ENCODE measurements at places on chromosomes 7 and 10.

DNA sequence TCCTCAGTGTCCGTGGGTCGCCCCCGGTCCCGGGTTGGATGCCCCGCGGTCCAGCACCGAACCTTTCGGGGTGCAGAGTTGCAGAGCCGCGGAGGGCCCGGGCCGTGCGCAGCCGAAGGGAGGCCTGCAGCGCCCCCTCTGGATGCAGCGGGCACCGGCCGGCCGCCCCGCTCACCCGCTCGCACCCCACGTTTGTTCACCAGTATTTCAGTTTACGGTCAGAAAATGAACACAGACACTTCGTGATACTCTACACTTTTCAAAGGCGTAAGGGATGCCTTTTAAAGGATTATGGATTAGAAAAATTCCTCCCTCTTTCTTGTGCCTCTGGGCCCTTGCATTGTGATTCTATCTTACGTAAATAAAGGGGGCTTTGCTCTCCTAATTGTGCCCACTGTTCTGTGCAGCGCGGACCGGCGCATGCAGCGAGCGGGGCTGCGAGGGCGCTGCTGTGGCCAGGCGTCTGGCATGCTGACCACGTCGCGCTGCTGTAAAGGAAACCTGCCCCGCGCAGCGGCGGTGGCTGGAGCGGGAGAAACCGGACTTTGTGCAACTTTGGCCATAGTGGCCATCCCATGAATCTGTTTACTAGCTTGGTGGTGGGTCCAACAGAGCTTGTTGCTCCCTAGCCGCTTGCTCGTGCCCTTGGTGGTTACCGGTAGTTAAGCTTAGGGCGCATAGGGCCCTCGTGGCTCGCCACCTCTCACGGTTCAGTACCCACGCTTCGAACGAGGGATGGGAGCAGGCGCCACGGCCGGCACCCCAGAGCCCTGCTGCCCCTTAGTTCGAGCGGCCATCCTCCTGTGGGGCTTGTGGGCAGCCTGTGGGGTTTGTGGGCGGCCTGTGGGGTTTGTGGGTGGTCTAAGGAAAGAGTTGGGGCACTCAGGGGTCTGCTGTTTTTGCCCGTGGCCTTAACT lies 739 bp upstream of the MEST start:
- DNase-seq: peak; percentile 8

DNA sequence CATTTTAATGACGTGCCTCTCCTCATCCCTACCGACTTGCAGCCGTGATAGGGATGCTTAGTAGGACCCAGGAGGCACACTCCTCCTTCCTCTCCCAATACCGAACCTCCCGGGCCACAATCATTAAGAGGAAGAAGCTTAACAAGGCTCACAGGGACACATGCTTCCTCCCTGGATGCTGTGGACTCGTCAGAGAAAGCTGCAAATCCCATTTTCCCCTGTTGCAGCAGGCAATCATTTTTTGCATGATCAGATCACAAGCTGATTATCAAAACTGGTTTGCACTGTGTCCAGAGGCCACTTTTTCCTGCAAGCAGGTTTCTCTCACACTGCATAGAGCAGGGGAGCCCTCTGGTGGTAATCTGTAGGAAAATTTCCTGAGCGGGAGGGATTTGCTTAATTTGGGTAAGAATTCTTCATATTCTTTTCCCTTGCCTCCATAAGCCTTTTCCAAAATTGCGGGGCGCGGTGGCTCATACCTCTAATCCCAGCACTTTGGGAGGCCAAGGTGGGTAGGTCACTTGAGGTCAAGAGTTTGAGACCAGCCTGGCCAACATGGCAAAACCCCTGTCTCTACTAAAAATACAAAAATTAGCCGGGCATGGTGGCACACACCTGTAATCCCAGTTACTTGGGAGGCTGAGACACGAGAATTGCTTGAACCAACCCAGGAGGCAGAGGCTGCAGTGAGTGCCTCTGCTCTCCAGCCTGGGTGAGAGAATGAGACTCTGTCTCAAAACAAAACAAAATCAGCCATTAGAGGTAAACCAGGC lies 16.1 kb upstream of the LAMB4 start:
- peak; percentile 51 for DNase-seq

DNA sequence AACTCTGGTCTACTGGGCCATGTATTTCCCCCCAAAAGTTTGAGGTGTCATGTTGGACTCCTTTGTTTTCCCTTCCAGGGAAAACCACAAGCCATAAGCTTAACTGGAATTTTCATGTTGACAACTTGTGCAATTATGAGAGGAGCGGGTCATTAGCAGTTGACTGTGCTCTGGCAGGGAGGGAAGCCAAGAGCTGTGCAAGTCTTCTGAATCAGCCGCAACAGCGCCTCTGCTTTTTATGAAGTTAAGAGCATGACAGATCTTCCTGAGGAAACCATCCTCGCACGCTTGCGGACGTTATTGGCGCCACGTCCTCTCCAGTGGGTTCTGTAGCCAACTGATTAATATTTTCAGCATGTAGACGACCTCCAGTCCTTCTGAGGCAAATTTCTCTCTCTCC lies 148.7 kb upstream of the MKI67 start:
- DNase-seq: no peak

GRCh38 chr10:25104441-25104840 lies 70.4 kb upstream of the GPR158 start:
- peak; percentile 62 for DNase-seq

DNA sequence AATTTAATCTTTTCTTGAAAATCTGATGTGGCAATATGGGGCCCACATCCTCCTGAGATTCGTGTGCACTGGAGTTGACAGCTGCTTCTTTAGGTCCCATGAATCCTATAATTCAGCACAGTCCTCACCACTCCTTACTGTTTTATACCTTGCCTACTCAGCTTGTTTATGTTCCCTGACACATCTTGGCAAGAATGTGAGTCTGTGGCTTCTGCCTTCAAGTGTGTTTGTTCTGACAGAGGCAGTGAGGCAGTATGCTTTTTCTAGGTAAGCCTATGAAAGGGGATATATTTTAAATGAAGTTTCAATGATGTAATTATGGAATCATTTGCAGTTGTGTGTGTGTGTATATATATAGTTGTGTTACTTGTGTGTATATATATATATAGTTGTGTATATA lies 106.4 kb downstream of the AMPH start:
- DNase-seq: peak; percentile 11

DNA sequence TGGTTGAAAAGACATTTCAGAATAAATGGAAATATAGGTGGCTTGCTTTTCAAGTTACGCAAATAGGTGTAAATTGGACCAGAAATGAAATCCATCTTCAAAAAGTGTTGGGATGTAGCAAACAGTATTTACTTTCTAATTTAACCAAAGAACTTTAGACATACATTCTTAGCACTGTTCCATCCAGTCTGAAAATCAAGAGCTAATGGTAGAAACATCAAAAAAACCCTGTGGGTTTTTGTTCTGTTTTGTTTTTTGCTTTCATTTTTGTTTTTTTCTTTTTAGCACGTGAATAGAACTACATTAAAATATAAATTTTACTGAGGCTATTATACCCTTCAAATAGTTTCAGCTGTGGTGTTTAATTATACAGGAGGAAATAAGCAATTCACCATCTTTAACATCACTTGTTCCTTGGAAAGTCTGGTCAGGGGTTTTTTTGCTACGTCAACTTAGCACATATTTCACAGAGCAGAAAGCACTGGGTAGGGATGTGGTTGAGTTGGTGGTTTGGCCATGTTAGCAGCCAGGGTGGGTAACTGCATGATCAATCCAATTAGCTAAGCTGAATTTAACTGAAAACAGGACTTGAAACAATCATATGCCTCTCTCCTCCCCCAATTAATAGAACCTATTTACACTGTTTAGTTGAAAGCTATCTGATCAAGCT lies 275.4 kb upstream of the PFKP start:
- DNase-seq: no peak

DNA sequence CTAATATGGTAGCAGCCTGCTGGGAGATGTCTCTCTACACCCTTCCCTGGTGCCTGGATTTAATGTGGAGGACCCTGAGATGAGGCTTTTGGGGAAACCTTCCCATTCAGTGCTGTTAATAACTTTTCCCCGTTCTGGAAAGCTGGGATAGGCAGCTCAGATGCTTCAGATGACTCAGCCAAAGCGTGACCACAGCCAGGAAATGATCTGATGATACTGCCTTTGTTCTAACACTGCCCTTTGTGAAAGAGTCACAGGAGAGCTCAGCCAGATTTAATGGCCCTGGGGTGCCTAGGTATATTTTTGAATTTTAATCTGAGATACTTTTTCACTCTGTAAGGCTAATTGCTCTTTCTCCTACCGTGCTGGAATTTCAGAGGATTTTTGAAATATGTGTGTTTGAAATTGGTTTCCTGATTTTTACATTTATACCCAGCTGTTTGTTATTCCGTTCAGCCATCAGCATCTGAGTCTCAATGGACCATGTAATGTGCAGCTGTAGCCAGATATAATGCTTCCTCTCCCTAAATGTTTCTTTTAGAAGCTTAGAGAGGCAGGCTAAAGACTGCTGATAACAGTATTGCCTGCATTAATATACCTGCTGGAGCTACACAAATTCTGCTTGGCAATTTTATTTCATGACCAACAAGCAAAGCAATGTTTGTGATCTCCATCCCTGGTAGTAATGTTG lies 17.8 kb downstream of the CELF2 start:
- no peak for DNase-seq

DNA sequence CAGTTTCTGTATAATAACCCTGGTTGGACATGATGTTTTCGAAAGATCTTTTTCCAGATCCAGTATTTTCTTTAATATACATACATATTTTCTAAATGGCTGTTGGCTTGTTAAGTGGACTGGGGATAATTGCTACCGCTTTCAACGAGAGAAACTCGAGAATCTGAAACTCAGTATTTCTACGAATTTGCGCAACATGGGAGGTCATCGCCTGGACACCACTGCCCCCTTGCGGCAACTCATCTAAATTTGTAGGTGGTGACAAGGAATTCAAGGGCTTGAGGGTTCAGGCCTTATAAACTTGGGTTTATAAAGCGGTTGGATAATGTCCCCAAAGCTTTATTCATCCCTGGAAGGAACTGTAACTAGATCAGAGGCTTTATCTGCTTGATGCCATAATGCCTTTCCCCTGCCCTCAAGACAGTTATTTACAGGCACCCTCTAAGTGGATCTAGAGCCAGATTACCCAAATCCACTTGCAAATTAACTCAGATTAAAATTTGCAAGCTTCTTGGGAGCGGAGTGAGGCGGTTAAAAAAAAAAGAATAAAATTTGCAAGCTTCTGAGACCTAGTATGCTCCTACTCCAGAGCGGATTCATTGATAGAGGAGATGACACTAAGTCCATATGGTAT lies 21.3 kb upstream of the KCNK18 start:
- peak; percentile 23 for DNase-seq

DNA sequence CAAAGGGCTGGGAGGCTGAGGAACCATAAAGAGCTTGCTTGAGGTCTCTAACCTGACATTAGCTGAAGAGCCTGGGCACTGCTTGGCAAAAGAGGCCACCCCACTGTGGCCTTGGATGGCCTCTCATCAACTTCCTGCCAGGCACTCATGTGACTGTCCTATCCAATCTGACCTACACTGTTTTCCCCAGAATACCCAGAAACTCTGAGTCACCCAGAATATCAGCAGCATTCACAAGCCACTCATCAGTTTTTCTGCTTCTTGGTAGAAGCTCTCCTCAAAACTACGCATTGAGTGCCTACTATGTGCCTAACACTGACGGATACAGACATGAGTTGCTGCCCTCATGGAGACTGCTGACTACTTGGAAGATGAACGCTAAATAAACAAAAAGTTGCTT lies 4.1 kb upstream of the NT5C2 start:
- DNase-seq: no peak

- DNase-seq: no peak
Observed at GRCh38 chr7:73966062-73966940, 61.7 kb upstream of the ELN start.

GRCh38 chr10:625333-625696 lies 64.2 kb downstream of the DIP2C start:
- no peak for DNase-seq

- DNase-seq: no peak
Observed at GRCh38 chr7:94856643-94857042, 50.8 kb upstream of the PPP1R9A start.

- DNase-seq: no peak
Observed at GRCh38 chr7:137755846-137756651, 90.7 kb downstream of the DGKI start.

DNA sequence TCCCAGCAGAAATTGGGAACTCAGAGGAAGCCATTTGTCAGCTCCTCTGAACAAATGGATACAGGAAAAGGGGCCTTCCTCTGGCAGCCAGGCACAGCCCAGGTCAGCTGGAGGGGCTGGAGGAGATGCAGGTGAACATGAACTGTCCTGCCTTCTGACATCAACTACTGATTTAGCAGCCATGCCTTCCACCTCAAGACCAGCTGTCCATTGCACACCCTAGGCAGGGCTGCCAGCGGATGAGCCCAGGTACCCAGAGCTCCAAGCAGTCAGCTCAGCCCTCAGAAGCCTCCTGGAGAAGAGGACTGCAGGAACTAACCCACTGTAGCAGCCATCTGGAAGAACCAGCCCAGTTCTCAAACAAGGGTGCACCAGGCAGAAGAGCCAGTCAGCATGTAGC lies 44.1 kb upstream of the GDF10 start:
- no peak for DNase-seq

- DNase-seq: no peak
Observed at GRCh38 chr7:27129729-27130539, 623 bp downstream of the HOXA4 start.

DNA sequence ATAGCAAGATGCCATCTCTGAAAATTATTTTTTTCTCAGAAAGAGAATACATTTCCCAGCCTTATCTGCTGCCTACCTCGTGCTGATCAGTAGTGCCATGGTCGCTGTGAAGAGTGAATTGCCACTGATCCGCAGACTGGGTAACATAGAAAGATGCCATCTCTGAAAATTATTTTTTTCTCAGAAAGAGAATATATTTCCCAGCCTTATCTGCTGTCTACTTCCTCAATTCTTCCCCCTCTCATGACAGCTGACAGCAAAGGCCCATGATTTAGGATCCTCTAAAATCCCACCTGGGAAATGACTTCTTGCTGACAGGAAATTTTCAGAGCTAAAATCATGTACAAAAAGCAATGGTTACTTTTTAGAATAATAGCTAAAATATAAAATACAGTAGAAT lies 92.5 kb upstream of the AHR start:
- no peak for DNase-seq

DNA sequence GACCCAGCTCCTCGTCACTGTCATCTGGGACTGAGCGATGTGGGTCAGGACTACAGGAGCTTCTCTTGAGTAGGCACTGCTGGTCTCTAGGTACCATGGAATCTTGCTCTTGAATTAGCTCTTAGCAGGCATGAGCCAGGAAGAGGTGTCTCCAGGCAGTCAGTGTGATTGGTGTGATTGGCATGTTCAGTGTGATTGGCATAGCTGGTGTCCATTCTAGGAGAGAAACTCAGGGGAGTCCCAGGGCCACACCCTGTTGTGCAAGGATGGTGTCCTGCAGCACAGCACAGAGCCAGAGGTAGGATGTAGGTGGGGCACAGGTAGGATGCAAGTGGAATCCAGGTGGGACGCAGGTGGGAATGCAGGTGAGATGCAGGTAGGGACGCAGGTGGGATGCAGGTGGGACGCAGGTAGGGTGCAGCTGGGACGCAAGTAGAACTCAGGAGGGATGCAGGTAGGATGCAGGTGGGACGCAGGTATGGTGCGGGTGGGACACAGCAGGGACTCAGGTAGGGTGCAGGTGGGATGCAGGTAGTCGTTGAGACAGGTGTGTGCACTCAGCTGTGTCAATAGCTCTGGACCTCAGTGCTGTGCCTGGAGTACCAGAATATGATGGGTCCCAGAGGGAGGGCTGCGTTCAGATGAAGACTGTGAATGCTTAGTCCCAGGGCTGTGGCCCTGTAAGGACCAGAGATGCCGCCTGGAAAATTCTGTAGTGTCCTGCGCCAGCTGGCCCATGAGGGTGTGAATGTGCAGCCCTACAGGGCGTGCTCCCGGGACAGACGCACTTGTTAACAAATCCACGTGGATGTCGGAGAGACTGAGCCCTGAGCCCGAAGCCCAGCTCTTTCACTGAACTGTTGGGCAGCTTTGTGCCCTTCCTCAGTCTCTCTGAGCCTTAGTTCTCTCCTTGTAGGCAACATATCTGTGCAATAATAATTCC lies 248.2 kb upstream of the PITRM1 start:
- no peak for DNase-seq

Measured in NCI-H446 (cell line).